Endothelial cell of umbilical vein (primary cell): ENCODE measurements at places on chromosomes 3 and 15. TPM values are rescaled to one million over a fixed set of nuclear protein-coding genes. Genes with fewer than 3 reads are reported as not detected.

GRCh38 chr15:101500865-101501551 is 11.5 kb upstream of the PCSK6 start:
- no peak for DNase-seq

DNA sequence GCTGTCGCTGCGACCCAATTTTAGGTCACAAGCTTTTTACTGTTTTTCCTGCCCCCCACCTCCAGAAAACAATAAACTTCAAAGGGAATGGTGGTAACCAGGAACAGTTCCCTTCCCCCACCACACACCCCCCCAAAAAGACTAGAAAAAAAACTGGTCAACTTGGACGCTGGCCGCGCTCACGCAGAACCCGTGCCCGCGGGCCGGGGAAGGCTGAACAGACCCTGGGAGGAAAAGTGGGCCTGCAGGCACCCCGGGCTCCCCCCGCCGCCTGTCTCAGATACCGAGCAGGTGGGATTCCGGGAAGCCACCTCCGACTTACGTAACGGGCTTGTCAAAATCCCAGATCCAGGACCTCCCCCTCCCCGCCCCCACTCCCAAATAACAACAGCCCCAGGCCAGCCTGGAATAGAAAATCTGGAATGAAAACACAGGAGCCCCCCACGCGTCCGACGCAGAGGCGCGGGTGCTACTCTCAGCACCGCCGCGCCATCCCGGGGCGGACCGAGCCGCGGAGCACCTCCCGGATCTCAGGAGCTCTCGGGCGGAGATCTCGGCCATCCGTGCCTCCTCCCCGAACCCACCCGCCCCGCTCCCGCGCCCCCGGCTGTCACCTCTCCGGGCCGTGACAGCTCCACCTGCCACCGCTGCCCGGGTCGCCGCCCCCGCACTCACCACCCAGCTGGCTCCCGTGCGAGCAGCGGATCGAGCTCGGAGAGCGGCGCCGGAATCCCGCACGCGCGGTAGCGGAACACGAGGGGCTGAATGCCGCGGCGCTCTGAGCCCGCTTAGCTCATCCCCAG is 557 bp downstream of the DENND4A start:
- peak; percentile 56 for DNase-seq

GRCh38 chr3:52349131-52349530 is 33.0 kb downstream of the DNAH1 start:
- DNase-seq, result no peak

DNA sequence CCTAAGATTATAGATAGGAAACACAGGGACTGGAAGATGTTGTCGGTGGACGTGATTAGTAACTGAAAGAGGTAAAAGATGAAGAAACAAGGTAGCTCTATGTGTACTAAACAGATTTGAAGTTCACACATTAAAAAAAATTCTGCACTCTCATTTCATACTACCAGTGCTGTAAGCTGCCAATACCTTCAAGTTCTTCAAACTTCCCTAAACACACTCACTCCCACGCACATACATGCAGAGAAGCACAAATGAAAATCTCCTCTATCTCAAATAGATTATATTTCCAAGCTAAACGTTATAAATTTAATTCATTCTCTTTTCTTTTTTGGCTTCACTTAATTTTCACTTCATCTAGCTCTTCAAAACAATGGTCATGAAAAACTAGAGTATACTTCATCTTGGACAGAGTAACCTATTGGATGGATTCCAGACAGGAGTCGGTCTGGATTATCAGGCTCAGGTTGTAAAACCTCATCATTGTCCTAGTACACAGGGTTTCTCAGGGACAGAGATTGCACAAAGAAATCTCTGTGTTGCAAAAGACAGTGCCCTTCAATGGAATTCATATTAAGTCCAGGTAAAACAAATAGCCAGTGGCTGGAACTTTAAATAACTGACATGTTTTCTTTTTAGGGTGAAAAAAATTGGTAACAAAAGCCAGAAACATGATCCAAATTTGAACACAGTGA is 408.1 kb upstream of the ZNF385D start:
- no peak for DNase-seq

TEX55 gene
- not detected in 2 replicates for total RNA-seq

DNA sequence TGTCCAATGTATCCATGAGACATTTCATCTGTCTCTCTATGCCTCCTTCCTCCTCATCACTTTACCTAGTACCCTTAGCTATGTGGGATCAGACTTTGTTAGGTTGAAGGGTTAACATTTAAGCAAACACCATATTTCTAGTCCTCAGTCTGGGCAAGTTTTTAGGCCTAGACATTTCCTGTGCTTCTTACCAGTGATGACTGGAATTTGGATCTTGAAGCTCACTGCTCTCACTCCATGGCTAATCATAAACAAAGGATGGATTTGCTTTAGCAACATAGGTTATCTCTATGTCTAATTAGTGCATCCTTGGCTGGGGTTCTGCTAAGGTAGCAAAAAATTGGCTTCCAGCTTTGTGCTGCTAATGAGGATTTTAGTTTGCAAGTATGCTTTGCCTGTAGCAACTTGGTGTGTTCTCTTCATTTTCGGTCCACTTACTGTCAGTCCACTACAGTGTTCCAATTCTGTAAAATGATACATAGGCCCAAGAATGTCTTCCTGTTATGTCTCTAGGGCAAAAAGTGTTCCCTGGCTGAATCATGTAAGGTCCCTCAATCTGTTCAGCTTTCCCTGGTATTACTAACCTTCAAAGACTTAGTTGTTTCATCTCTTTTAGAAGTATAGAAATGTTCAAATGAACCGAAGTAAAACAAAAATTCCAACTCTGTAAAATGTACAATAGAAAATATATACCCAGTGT is 615.4 kb downstream of the CADM2 start:
- no peak for DNase-seq
